ENCODE measurements at places on chromosomes 16 and 17. TPM values are rescaled to one million over a fixed set of nuclear protein-coding genes. Genes with fewer than 3 reads are reported as not detected.

The CDK3 gene
- 3.5 TPM for total RNA-seq

The CENPV gene
- total RNA-seq = 9.5 TPM

The NKD1 gene
- total RNA-seq = 55.2 TPM

The IL17C gene
- total RNA-seq = not detected

The MMP15 gene
- 5.4 TPM for total RNA-seq

The TMEM204 gene
- total RNA-seq = 52.1 TPM

The FBF1 gene
- 5.5 TPM for total RNA-seq

The KRT36 gene
- not detected for total RNA-seq

The ITGAD gene
- total RNA-seq = 0.45 TPM

The CLDN6 gene
- not detected for total RNA-seq

The MT3 gene
- total RNA-seq = 1.6 TPM

The GCGR gene
- 0.63 TPM for total RNA-seq

The CRISPLD2 gene
- 108 TPM for total RNA-seq

The CCDC144A gene
- 2.5 TPM for total RNA-seq

The SLC13A2 gene
- not detected for total RNA-seq

The GRAP gene
- 6.3 TPM for total RNA-seq
